ENCODE measurements at places on chromosomes 3 and 15.

DNA sequence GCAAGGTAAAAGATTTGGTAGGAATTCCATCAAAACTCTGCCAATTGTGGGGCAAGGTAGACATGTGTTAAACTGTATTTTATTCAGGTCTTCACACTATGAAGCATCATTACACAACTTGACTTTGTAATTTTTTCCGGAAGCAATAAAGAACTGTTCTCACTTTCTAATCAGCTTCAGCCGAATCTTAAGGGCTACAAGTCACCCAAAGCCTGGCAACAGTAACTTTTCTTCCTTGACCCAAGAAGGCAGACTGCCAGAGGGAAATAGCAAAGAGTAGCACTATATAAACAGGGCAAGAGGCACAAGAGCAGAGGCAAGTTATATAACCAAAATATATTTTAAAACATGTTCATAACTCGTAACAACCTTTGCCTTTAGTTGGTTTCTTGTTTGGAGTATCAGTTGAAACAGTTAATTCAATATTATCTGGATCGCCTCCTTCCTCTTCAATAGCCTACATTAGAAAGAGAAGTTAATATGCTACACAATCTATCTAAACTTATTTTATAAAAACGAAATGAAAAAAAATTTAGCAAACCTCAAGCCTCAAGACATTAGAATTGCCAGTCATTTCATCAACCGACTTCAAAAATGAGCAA, 1.4 kb downstream of the SLTM start:
- no peak for DNase-seq

DNA sequence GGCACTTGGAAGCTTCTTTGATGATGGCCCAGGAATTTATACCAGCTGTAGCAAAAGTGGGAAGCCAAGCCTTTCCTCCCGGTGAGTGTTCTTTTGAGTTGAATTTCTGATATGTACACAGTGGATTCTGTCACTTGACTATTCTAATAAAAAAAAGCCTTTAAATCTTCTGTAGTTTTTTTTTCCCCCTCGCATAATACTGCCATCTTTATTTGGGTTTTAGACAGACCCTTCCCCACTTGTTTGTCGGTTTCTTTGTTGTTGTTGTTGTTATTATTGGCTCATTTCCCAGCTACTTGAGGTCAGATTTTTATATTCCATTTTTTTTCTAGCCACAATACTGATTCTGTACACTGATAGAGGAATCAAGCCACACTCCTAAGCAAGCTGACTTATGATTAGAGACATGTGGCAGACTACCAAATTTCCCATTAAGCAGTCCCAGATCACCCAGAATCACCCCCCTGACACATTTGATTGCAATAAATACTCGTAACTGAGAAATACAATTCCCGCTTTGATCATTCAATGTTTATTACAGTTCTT, 122.4 kb upstream of the IL12A start:
- no peak for DNase-seq

- DNase-seq, result no peak
These were observed 144.6 kb downstream of the EPHA3 start for GRCh38 chr3:89252016-89252415.

- DNase-seq, result no peak
These were observed 69.8 kb downstream of the LSM3 start for GRCh38 chr3:14248477-14248848.

GRCh38 chr3:10365791-10366190, 44.9 kb upstream of the SEC13 start:
- DNase-seq, result no peak

- no peak for DNase-seq
These were observed 43.1 kb downstream of the ITPR1 start for GRCh38 chr3:4536260-4536659.

GRCh38 chr15:75597667-75598341, 18.7 kb upstream of the PTPN9 start:
- no peak for DNase-seq

GRCh38 chr3:19595884-19596283, 338.1 kb downstream of the EFHB start:
- no peak for DNase-seq

DNA sequence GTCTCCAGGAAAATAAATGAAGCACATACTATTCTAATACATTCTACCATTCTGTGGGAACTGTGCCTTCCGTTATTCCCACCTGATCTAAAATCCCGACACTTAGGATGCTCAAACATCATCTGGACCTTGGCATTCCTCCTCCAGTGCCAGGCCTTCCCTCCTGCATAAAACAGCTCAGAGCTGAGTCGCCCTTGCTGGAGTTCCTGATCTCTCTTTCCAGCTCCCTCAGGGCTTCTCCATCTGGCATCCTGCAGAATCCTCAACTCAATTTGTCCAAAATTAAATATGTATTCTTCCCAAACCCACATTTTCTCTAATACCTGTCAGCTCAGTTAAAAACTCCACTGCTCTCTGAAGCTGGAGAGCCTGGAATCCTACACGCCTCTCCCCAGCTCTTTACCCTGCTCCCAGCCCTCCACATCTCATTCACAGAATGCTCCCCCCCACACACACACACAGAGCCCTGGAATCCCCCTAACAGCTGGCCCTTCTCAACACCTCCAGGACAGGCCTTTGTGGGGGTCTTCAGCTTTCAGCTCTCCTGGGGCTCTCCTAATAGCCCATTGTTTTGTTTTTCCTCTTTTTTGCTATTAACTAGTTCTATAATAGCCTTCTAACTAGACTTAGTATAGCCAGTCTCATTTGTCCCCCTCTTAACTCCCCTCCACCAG, 78.5 kb downstream of the HMG20A start:
- no peak for DNase-seq

DNA sequence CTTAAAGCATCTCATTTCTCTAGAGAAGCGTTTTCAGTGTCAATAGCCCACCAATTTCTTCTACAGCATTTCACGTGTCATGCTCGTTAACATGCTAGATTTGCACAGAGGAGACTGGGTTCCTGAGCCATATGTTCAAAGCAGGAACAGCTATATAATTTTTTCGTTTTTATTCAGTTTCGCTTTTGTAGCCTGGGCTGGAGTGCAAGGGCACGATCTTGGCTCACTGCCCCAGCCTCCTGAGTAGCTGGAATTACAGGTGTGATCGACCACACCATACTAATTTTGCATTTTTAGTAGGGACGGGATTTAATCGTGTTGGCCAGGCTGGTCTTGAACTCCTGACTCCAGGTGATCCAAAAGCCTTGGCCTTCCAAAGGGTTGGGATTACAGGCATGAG, 6.6 kb upstream of the SLMAP start:
- no peak for DNase-seq

DNA sequence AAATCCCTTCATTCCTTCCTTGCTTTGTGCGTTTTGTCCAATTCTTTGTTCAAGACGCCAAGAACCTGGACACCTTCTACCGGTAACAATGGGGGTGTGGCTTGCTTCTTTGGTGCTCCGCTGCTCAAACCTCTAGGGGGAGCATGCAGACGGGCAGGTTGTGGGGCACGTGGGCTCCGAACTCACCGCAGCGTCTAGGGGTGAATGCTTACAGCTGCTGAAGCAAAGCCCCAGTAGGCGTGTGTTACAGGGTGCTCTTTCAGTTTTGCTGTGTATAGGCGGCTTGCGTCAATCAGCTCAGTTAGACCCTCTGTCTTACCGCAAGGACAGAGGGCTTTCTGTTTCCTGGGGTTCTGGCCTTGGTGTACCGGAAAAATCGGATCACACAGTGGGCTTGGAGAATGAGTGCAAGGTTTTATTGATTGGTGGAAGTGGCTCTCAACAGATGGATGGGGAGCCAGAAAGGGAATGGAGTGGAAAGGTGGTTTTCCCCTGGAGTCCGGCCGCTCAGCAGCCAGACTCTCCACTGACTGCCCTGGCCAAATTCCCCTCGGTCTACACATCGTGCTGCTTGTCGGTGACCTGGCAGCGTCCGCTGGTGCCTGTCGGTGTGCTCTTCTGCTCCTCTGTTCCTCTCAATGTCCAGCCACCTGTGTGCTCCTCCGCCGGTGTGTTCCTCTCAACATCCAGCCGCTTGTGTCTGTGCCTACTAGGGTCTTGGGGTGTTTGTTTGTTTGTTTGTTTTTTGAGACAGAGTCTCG, 1.2 kb upstream of the LRRC34 start:
- peak; percentile 44 for DNase-seq

- no peak for DNase-seq
These were observed 527.4 kb downstream of the SI start for GRCh38 chr3:164550857-164551256.

GRCh38 chr3:182794455-182795388, 1.4 kb downstream of the ATP11B start:
- DNase-seq, result no peak

DNA sequence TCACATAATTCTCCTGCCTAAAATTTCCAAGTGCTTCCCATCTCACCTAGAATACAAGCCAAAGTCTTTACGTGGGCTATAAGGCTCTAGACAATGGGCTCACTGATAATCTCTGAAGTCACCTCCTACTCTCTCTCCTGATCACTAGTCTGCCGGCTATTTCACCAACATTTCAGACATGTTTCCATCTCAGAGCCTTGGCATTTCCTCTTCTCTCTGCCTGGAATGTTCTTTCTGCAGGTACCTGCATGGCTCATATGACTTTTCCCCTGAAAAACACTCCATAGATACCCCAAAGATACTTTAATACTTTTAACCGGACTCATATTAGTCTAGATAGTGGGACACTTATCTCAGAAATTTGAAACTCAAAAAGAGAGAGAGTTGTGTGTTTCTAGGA, 32.7 kb downstream of the CD200 start:
- DNase-seq, result no peak

GRCh38 chr15:69035918-69036258, 21.4 kb downstream of the NOX5 start:
- no peak for DNase-seq

DNA sequence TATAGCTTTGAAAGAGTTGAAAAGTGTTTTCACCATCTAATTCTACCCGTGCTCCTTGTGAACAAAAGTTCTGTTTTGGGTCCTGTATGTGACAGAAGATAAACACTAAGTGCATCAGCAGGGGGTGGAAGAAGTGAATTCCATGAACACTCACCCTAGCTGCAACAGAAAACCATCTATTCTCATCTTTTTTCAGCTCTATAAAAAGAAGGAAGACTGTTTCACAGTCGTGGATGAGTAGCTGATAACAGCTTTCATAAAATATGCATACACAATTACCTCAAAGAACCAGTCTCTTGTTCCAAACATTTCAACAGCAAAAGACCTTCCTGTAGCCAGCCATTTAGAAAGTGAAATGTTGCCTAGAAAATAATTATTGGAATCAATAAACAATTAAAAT, 281.7 kb upstream of the RASGRP1 start:
- no peak for DNase-seq

DNA sequence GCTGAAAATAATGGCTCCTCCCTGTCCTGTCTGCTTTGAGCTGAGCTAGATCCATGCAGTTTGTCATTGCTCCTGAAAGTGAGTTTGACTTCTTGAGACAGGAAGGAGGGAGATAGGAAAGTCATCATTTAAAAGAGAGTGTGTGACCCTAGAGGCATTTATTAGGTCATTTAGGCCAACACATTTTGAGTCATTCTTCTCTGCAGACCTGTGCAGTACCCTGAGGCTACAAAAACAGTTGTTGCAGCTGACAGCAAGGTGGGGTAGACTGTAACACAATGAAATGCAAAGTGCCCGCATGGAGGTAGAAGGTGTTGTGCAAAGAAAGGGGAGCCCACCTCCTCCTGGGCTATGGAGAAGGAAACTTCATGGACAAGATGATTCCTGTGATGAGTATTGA, 102.8 kb upstream of the PFN2 start:
- DNase-seq, result no peak

DNA sequence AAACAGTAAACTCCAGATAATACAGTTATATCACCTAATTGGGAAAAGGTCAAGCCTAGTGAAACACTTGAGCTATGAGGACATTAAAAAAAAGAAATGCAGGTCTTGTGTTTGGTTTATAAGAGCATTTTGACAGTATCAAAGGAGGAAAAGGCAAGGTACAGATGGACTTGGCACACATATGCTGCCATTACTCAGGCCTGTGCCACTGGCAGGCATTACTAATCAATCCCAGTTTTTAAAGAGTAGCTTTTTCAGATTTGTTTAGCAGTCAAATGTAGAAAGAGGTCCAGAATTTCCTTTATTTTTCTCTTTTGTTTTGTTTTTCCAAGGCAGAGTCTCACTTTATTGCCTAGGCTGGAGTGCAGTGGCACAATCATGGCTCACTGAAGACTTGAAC, 38.9 kb downstream of the MDFIC2 start:
- no peak for DNase-seq

DNA sequence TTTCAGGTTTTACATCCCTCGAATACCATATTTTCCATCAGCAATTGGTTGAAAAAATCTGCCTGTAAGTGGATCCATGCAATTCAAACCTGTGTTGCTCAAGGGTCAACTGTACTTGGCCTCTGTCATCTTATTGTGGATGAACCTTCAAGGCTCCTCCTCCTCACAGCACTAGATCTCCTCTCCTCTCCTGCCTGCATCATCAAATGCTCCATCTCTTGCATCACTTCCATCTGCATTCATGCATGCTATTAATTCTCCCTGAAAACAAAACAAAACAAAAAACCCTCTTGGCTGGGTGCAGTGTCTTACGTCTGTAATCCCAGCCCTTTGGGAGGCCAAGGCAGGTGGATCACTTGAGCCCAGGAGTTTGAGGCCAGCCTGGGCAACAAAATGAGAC, 10.1 kb downstream of the BCL2L10 start:
- DNase-seq, result no peak

- no peak for DNase-seq
These were observed 5.7 kb downstream of the WDR72 start for GRCh38 chr15:53753813-53754212.

- DNase-seq, result no peak
These were observed 27.0 kb downstream of the ANXA2 start for GRCh38 chr15:60370869-60371136.

DNA sequence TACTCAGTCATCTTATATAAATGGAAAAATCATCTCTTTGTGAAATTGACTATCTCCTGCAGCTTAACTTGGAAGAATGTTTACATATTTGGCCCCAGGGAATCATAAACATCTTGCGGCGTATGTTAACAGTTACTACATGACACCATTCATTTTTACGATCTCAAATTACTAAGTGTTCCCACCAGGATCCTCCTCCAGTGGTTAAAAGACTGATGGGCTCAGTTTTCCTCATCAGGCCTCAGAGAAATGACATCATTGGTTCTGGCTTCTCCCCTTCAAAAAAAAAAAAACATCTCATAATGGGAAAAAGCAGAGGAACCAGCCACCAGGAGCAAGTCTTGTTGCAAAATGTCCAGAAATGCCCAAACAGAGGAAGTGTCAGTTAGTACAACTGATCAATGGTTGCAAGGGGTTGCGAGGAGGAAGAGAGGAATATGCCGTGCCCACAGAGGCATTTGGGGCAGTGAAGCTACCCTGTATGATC, 70.5 kb upstream of the LIPC start:
- DNase-seq, result no peak

DNA sequence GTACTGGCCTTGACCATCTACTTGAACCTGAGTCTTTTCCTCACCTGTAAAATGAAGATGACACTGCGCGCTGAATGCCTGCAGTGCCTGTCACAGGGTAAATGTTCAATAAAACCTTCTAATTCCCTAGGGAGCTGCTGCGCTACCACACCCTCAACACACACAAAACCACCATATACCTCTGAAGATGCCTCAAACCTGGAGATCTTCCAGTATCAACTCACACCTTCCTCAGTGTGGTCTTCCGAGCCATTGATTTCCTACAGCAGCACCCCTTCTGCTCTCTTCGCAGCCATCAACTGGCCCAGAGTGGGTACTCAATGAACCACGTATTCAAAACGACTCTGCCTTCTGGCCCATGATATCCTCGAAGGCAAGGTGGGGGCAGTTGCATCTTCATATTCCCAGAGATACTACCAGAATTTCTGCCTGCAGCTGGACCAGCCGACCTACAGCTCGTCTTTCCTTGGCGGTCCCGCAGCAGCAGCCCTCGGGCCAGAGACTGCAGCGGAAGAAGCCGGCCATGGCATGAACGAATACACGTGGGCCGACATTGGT, 695 bp downstream of the RPL32 start:
- DNase-seq, result no peak
